ENCODE measurements at places on chromosomes 11 and 22. TPM values are rescaled to one million over a fixed set of nuclear protein-coding genes. Genes with fewer than 3 reads are reported as not detected.

The BMAL1 gene
- 11.1 TPM for total RNA-seq

The MS4A3 gene
- total RNA-seq = not detected

DNA sequence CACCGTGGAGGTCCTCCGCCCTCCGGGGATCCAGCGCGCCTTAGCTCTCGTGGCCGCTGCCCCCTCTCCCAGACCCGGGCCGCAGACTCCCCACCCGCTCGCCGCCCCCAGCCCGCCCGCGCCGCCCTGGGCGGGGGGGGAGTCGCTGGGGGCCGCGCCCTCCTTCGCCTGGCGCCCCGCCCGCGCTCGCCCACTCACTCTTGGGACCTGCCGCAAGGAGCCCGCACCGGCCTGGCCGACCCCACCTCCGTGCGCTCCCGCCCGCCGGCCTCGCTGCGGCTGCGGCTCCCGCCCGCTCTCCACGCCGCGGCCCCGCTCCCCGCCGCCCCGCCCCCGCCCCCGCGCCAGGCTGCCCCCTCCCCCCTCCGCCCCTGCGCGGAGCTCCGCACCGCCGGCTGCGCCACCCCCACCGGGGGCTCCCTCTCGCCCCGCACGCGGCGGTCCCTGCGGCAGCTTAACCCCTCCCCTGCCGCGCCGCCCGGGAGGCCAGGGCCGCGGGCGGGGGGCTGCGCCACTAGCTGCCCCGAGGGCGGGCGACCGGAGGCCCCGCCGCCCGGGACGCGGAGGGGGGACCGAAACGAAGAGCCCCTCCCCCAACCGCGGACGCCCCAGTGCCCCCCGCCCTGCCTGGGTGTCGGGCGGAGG is 724 bp upstream of the RASGRP2 start:
- DNase-seq = no peak

DNA sequence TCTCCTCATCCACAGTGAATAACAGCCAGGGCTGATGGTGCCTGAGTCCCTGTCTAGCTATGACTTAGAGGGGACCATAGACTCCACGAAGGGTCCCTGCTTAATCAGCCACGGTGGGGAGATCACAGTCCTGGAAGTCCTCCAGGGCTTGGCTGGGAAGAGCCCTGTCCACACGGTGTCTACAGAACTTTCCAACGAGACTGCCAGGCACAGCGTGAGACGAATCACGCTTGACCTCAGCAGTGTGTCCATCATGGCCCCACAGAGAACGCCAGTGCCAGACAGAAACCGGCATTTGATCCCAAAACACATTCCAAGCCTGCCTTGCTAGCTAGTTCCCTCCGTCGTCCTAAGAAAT is 143.4 kb downstream of the CRYBB2 start:
- no peak for DNase-seq

The GAB4 gene
- not detected for total RNA-seq

The PARVG gene
- total RNA-seq = not detected

Data from Calu3 (cell line).